AG04449 (cell line): ENCODE measurements at places on chromosomes 7 and 10.

DNA sequence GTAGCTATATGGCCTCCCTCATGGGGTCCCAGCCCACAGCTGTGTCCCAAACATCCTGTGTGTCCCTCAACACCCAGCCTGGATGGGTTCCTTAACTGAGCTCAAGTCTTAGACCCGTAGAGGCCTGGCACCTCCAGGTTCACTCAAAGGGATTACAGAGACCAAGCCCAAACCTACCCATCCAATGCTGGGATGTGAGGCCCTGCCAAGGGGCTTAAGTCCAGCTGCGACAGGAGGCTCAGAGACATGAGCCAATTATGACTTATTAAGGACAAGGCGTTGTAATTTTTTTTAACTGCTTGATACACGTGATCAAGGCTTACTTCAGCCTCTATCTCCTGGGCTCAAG is 105.6 kb upstream of the RET start:
- no peak for DNase-seq

GRCh38 chr7:134605978-134606923 is 40.4 kb upstream of the BPGM start:
- no peak for DNase-seq

DNA sequence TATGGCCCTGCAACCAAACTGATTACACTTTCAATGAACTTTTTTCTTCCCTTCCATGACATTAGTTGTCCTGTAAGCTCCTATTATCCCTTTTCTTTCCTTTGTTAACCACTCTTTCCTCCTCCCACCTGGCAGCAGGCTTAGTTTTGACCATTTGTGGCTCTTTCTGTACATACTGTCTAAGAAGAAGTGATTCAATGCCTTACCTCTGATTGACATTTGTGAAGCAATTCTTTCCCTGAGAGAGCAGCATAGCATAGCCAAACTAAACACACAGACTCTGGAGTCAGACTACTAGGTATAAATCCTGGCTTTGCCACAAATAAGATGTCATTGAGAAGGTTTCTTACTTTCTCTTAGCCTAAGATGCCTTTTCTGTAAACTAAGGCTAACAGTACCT is 48.9 kb downstream of the AHR start:
- DNase-seq = no peak

GRCh38 chr10:78416031-78417011 is 382.7 kb downstream of the RPS24 start:
- peak; percentile 60 for DNase-seq

DNA sequence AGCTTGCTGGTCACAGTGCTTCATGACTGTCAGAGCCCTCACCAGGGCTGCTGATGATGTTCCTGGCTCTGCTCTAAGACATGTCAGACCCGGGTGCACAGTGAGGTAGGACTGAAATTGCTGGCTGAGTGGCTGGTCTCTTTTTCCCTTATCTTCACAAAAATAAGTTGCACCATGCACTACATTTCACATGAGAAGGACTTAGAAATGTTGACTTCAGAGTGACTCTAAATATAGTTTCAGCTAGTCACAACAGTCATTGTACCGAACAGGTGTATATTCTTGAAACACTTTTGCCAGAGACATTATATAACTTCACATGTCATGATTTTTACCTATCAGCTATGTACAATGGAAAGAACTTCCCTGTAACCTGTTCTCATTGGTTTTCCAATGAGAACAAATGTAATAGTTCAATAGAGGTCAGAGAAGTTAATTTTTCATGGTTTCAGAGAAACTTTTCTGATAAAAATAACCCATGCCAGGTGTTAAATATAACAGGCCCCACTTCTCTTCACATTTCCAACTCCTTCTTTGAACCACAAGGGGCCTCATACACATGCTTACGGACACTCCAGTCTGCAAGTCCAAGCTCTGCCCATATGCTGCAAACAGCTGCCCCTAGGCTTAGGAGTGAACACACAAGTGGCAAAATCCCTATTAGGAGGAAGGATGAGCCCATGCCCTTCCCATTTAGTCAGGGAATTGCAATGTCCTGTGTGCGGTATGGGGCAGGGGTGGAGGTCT is 115.6 kb downstream of the CDK6 start:
- no peak for DNase-seq

DNA sequence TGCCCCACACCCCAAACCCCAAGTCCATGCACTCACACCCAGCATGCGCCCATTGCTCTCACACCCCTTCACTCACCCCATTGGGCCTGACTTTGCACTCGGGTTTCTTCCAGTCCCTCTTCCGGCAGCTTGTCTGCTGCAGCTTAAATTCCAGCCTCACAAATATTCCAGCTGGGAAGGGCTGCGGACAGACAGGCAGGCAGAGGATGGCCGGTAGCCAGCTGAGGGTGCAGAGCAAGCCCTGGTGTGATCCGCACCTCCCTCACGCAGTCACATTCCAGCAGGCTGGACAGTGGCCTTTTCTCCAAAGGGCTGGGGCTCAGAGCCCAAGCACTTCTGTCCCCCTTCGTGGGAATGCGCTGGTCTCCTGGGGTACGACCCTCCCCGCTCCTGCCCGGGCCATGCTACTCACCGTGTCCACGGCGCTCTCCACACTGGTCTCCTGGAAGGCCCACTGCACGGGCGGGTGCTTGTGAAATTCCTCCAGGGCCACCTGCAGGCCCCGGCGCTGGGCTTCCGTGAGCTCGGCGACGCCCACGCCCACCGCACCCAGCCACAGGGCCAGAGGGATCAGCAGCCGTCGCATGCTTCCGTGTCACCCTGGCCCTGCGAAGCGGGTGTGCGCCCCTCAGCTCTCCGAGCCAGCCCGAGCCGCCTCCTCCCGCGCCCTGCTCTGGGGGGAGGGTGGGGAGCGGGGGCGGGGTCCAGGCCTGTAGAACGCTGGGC is 1.2 kb downstream of the RARRES2 start:
- no peak for DNase-seq

GRCh38 chr10:131825960-131826650 is 74.7 kb upstream of the PPP2R2D start:
- no peak for DNase-seq

GRCh38 chr10:9175200-9175599 is 1120.7 kb downstream of the GATA3 start:
- DNase-seq = no peak

GRCh38 chr7:74014931-74015330 is 13.0 kb upstream of the ELN start:
- DNase-seq = no peak

DNA sequence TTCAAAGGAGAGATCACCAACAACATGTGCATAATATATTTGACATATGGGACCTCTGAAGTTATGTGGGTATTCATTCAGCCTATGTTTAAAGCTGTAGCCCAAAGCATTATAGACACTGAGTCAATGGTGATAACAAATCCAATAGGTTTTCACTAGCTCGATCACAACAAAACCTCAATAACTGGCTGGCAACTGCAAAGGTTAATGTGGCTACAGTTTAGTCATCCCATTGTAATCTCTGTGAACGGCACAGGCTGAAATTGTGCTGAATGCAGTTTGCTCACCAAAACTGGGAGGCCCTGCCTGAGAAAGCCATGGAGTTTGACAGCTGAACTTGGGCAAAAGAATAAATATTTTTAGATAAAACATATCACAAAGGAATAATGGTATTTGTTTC is 152.4 kb upstream of the ADO start:
- DNase-seq = no peak

DNA sequence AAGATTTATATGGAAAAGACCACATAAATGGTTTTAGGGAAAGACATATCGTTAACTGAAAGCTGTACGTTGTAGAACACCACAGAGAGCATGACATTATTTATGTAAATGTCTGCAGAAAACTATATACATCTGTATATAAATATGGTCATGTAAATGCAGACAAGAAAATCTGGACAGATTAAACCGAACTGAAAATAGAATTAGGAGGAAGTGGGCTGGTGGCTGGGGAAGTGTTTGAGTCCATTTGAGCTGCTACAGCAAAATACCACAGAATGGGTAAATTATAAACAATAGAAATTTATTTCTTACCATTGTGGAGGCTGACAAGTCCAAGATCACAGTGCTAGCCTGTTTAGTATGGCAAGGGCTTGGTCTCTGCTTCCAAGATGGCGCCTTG is 56.3 kb upstream of the USP6NL start:
- no peak for DNase-seq

DNA sequence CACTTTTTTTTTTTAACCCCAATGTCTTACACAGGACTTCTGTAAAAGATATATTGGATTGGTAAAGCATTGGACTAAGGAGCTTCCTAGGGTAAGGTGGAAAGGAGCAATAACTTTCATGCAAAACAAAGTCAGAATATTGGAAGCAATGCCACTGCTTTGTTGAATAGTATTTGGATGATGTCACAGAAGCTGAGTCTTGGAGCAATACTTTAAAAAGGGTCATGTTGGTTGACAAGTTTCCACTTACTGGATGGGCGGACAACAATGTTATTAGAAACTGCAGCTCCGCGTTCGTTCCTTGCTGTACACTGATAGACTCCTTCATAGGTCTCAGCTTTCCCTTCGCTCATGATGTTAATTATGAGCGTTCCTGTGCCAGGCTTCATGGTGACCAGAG is 101.9 kb upstream of the LAMB4 start:
- DNase-seq = no peak

GRCh38 chr10:42755028-42755451 is 27.6 kb upstream of the BMS1 start:
- DNase-seq = no peak

- DNase-seq = no peak
These were observed 8.5 kb upstream of the CHCHD1 start for GRCh38 chr10:73773152-73773879.

DNA sequence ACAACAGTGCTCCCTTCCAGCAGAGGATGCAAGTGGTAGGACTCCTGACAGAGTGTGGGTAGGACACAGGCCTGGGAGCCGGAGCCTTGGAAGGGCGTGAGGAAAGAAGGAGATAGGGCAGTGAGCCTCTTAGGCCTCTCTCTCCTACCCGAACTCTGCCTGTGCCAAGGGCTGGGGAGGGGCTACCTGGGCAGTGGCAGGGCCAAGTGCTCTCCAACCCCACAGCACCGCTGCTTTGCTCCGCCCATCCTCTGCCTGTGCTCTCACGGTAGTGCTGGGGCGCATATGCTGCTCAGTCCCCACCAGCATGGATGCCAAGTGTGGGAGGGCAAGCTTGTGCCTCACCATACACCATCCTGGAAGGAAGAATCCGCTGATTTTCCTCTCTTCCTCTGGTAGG is 7.5 kb downstream of the FAM131B start:
- DNase-seq = no peak

DNA sequence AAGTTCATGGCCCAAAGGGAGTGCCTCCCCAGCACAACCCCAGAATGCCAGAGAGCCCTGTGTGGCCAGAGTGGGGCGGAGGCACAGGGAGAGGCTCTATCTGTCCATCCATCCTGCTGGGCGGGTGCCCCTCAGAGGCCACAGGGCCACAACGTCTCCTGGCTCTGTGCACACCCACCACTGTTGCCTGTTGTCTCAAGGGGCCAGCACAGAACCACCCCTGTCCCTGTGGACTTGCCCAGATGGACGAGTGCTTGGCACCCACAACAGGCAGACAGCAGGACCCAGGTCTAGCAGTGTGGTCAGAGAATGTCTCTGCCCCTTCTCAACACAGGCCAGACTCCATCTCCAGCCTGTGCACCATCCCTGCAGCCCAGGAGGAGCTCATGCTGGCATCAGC is 92.8 kb downstream of the PAXIP1 start:
- DNase-seq = no peak

- no peak for DNase-seq
These were observed 17.4 kb downstream of the ZNRF2 start for GRCh38 chr7:30301751-30302150.

DNA sequence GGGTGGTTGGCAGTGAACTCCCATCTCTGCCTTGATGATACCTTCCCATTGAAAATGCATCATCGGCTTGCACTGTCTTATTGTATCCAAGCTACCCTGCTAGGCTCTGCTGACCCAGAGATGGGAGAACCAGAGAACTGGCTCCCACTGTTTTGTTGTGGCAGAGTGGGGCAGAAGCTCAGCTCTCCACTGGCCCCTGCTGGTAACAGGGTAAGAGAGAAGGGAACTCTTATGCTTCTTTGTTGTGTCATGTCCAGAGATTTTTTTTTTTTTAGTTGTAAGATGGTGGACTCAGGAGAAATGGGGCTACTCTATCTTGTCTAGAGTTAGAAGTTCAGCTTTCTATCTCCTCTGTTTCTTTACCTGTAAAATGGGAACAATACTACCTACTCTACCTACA is 100.5 kb upstream of the SDK1 start:
- DNase-seq = no peak

GRCh38 chr10:128268015-128268722 is 141.9 kb upstream of the MKI67 start:
- no peak for DNase-seq

GRCh38 chr10:5538892-5539651 is 14.3 kb downstream of the CALML3 start:
- DNase-seq = no peak

DNA sequence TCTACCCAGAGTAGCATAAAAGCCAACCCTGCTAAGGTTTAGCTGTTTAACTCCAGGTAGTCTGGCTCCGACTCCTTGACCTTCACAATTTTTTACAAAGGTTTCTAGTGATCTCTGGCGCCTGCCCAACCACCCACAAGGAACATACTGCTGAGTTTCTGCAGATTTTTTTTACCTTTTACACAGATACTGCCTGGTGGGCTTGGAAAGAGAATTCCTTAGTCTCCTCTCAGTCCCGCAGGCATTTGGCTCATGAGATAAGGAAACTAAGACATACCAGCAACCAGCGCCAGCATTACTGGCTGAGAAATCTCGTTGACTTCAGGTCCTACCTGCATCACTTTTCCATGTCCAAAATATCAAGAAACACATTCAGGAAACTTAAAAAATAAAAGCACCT is 51.1 kb upstream of the LYZL1 start:
- no peak for DNase-seq

DNA sequence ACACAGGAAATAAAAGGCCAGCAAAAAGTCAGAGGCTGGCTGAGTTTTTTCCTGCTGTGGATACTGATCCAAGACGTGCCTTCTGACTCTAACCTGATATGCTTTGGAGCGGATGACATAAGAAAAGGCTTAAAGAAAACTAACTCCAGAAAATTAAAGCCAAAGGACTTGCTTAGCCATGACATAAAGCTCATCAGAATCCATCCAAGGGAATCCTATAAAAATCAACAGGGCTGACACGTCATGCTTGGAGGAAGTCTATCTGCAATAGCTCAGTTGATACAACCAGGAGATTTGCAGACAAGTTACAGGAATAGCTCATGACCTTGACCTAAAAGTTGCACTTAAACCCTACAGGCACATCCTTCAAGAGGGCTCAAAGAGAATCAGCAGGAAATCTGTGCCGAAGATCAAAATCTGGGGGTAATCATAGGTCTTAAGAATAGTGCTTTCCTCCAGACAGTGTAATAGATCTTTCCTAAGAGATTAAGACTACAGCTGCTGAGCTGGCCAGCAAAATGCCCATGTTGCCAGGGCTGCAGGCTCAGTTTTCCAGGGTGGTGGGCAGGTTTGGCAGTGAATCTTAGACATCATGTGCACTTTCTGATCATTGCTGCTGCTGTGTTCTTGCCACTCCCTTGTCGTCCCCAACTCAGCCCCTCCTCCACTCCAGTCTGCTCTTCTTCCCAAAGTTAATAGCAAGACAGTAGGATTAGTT is 111.5 kb upstream of the SVIL start:
- DNase-seq = no peak

- DNase-seq = no peak
These were observed 4.6 kb downstream of the POLM start for GRCh38 chr7:44077681-44078091.
